ENCODE measurements at places on chromosomes 3 and 15.

DNA sequence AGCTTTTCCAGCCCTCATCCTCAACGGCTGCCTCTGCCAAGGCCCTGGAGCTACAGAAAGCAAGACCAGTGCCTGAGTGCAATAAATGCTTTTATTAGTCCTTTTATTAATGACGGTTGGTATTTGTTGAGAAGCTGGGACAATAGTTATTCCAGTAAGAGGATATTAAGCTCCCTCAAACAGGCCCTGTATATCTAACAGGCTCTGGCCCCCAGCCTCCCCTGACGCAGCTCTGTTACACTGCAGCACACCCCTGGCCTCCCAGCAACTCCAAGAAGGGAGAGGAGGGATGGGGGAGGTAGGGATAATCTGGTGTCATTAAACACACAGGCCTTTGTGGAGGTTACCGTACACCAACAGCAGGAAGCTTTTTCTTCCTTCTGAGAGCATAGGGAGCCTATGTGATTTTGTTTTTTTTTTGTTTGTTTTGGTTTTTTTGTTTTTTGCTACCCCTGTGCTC is 30.8 kb upstream of the MAGEF1 start:
- DNase-seq: no peak

DNA sequence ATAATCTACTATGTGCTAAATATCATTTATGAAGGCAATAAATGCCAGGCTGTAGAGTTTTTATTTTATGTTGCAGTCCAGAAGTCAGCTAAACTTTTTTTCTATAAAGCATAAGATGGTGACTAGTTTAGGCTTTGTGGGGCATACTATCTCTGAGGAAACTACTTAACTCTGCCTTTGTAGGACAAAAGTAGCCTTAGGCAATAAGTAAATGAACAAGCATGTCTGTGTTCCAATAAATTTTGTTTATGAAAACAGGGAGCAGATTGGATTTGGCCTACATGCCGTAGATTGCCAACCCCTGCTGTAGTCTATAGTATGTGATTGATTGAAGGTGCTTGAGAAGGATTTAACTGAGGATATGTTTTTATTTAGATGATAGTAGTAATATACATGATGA is 502.5 kb upstream of the NAALADL2 start:
- no peak for DNase-seq

- DNase-seq: no peak
These were observed 4.8 kb upstream of the VILL start for GRCh38 chr3:37985637-37986320.

DNA sequence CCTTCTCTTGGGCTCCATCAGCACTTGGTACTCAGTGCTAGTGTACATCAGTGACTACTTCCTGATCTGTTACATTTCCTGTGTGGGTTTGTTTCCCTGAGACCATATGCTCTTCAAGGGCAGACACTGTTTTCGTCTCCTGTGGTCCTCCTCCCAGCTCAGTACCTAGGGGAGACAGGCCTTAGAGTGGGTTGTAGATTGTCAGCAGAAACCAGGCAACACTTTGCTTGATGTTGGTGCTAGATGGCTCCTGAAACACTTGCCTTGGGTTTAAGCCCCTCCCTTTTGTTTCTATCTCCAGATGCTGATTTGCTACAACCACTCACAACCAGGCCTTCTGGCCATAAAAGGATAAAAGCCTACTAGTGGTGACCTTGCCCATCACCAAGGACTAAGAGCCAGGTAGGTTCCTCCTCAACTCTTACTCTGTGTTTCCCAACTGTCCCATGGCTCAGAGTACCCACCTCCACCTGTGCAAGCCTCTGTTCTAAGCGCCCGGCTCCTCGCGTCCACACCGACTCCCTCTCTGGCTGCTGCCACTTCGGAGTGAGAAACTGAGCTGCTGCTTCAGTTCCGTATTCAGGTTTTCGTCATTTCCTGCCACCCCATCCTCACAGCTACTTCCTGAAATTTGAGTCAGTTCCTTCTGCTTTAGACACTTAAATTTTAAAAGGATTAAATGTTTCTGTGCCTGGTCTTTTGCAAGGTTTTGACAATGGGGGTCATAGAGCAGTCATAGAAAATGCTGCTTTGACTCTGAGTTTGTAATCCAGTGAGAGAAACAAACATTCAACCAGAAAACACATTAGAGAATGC is at the start of gene HCLS1:
Gene HCLS1, minus strand, starts transcription at position 548 of the 816 bp plus-strand sequence. CDS start 2,556 bp downstream, outside the sequence.
- no peak for DNase-seq

GRCh38 chr3:169554611-169555010 is 108.9 kb downstream of the MECOM start:
- DNase-seq: no peak

DNA sequence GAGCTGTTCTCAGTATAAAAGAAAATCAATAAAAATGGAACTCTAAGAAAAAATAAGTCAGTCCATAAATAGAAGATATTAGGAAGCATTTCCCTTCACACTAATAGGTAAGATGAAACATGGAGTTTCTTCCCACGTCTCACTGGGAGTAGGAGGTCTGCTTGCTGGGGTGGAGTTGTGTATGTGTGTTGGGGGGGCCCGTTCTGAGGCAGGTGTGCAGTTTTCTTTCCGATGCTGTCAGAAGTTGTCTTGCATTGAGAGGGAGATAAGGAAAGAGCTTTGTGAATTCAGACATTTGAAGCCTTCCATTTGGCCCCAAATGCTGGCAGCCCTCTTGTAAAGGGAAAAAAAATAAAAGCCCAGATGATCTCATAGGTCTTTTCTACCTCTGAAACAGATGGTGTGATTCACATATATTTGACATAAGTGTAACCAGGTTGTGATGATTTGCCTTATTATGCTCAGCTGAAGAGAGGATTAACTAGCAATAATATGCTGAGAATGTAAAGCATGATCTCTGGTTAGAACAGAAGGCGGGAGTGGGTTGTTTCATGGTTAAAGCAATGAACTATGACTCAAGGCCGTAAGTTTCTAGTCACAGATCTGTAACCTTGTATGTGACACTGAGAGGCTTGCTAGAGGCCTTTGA is 8.8 kb downstream of the RASGRP1 start:
- no peak for DNase-seq

DNA sequence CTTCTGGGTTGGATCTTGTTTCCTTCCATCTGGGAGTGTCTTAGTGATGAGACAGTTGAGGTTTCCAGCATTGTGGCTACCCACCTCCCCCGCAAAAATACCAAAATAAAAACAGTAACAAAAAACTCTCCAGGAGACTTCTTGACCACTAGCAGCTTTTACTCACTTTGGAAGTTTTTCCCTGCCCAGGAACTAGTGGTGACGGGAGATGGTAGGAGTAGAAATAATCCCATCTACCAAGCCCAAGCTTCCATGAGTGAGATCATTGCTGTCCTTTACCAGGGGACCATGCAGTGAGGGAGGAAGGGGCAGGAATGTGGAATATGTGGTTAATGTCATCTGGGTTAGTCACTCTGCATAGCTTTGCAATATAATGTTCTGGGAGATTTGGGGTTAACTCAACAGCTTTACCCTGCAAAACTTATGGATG is 187.7 kb downstream of the ITPR1 start:
- no peak for DNase-seq

- no peak for DNase-seq
These were observed 80.3 kb upstream of the KCNAB1 start for GRCh38 chr3:156040041-156040440.

DNA sequence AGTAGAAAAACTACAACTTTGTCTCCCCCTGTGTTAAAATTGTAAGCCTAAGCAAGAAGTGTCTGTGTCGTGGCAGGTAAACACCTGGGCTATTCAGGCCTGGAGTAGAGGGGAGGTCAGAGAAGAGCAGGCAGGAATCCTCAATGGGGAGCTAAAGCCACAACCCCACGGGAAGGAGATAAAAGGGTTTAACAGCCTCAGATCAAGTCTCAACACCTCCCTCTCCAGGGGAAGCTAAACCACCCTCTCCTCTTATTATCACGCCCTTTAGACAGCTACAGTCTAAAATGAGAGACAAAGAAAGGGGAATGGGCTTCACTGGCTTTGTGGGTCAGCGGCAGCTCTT is 11.6 kb downstream of the ETV5 start:
- no peak for DNase-seq

- DNase-seq: no peak
These were observed 6.6 kb downstream of the IVD start for GRCh38 chr15:40412095-40412759.

- DNase-seq: no peak
These were observed 118.0 kb upstream of the NPHP3 start for GRCh38 chr3:132840201-132840700.

GRCh38 chr3:153350420-153350819 is 188.4 kb downstream of the RAP2B start:
- DNase-seq: no peak

GRCh38 chr3:179991104-179991503 is 45.6 kb downstream of the PEX5L start:
- no peak for DNase-seq

GRCh38 chr15:34336231-34336990 is 1.2 kb downstream of the SLC12A6 start:
- no peak for DNase-seq

DNA sequence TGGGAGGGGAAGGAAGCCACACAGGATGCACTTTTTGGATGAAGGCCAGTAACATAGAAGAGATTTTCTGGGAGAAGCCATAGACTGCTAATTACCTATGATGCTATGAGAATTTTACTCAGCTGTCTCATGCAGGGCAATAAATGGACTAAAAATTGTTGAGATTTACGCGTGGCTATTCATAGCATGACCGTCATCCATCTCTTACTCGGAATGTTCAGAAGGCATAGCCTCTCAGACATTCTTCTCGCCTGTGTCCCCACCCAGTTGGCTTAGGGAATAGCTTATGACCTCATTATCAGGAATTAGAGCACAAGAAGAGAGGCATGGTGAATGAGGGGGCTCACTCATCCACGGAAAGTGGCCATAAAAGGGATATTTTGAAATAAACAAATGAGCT is 107.9 kb upstream of the ATP10A start:
- no peak for DNase-seq

DNA sequence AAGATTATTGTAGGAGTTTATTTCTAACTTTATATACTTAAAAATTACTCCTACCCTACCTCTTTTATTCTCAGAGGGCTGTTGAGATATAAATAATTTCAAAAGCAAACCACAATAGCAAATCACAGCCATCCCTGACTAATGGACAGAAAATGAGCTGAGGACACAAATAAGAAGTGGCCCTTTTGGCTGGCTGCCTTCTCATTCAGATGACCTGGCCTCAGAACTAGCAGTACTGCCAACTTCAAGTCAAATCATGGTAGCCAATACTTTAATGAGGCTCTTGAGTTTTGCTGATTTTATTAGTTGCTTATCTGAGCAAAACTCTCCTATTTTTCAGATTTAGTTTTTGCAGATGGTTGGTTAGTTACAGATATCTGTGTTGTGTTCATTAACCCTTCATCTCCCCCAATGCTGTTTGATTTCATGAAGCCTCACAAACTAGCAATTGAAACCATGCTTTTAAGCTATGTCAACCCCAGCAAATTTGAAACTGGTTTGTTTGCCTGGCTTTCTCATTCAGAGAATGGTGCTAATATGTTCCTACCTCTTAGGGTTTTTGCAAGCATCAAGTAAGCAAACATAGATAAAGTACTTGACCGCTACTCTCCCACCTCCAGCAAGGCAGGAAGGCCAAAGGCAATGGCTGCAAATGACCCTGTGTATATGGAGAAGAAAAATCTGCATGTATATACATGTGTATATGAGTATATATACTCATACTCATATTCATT is 73.4 kb upstream of the HACD2 start:
- no peak for DNase-seq

- no peak for DNase-seq
These were observed 16.8 kb downstream of the RPUSD3 start for GRCh38 chr3:9826815-9827573.

- DNase-seq: no peak
These were observed 408.6 kb upstream of the PDZRN3 start for GRCh38 chr3:74033381-74033780.

- no peak for DNase-seq
These were observed 1.4 kb downstream of the IGF1R start for GRCh38 chr15:98649472-98650416.

- DNase-seq: no peak
These were observed 40.1 kb downstream of the SYNM start for GRCh38 chr15:99145005-99145404.

DNA sequence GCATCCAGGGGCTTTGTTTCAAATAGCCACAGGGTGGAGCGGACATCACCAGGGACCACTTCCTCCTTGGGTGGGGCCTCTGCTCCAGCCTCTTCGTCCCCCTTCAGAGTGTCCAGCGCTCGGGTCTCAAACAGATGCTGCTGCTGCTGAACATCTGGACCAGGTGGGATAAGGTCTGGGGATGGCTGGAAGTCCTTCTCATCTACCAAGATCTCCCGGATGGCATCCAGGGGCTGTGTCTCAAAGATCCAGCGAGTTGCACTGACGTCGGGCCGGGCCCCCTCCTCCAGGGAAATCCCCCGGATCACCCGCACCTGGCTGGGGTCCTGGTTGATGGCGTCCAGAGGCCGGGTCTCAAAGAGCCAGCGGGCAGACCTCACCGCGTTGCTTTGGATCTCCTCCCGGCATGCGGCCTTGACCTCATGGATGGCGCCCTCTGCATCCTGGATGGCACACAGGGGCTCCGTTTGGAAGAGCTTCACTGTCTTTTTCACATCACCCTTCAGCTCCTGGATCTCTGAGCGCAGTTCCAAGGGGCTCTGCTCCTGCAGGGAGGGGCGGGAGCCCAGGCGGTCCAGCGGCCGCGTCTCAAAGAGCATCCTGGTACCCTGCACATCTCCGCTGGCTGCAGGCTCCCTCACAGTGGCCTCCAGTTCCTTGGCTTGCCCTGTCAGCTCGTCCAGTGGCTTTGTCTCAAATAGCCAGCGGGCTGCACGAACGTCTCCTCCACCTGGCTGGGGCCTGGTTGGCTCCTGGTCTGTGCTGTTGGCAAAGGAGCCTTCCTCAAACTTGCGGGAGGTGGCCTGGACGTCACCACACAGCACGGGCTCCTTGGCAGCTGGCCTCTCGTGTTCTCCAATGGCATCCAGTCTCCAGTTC is 3.9 kb downstream of the XIRP1 start:
- no peak for DNase-seq

- DNase-seq: no peak
These were observed 258.1 kb downstream of the TBL1XR1 start for GRCh38 chr3:176939022-176939817.

GRCh38 chr3:119302697-119303551 is 8.7 kb downstream of the ARHGAP31 start:
- no peak for DNase-seq

- no peak for DNase-seq
These were observed 89.7 kb downstream of the LIPC start for GRCh38 chr15:58521293-58521991.

DNA sequence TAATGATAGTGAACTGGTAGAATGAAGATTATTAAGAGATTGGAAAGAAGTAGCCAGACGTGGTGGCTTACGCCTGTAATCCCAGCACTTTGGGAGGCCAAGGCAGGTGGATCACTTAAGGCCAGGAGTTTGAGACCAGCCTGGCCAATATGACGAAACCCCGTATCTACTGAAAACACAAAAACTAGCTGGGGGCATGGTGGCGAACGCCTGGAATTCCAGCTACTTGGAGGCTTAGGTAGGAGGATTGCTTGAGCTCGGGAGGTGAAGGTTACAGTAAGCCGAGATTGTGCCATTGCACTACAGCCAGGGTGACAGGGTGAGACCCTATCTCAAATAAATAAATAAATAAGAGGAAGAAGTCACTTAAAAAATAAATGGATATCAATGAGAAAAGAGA is 14.0 kb downstream of the USP8 start:
- DNase-seq: no peak
